Activated T-helper 1 cell treated with anti-CD3 and anti-CD28 coated beads, Interleukin-12 subunit alpha, Interleukin-12 subunit beta, Interleukin-2, Interleukin-4 antibody, amounts not matched to agents 30 ng/mL and 10 ng/mL and 1 ng/mL, durations not matched to agents 14 hours and 24 hours and 36 hours (primary cell): ENCODE measurements at places on chromosomes 6 and 20. TPM values are rescaled to one million over a fixed set of nuclear protein-coding genes. Genes with fewer than 3 reads are reported as not detected.
A peak's percentile ranks its signal among the peaks of the same experiment; 100 is the strongest.

The SAMD3 gene
- 3.1 and 4.6 TPM in 2 replicates for total RNA-seq

DNA sequence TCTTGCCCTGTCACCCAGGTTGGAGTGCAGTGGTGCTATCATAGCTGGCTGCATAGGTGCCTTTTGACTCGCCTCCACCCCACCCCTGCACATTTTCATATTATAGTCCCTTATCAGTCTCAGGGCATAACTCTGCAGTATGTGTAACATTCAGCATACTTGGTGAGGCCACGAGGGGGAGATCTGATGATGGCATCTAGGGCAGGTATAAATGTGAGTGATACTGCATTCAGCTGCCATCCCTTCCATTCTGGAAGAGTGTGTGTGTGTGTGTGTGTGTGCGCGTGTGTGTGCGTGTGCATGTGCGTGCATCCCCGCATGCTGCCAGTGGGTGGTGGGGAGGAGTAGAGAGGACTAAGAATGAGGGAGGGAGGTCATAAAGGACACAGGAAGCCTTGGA lies 81.4 kb downstream of the JARID2 start:
- H3K4me3 ChIP-seq = no peak overlapping the region
- peak; percentile 22 for DNase-seq
- no peaks in the 10 kb centered on the region for H3K27me3 ChIP-seq

The TSPO2 gene
- total RNA-seq = not detected in 2 replicates

DNA sequence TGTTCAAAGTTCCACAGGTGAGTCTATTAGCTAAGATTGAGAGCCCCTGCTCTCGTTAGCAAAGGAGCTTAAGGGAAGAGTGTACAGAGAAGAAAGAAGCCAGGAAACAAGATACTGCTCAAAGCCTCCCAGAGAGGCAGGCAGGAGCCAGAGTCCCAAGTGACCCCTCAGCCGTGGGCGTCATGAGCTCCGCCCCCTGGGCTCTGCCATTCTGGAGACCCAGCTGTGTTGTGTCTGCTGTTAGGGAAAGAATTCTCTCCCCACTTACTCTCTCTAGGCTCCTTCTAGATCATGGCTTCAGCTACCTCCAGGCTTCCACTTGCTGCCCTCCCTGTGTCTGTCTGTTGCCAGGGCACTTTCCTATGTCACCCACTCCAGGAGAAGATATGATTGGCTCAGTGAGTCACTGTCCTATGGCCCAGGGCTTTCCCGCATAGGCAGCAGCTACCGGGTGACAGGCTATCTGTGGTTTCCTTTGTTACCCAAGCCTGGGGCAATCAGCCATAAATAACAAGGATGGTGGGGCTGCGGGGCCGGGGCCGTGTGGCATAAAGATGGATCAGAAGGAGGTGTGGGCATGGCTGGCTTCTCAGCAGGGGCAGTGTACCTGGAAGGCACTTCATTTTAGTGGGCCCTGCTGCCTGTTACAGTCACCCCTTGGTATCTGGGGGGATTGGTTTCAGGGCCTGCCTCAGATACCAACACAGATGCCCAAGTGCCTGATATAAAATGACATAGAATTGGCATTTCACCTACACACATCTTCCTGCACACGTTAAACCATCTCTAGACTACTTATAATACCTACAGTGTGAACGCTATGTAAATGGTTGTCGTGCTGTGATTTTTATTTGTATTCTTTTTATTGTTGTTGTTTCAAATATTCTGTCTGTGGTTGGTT lies 118.9 kb downstream of the ARMC2 start:
- no peaks in the 10 kb centered on the region for H3K36me3 ChIP-seq
- peaks cover 18% of the 10 kb centered on the region for H3K4me1 ChIP-seq
- H3K27me3 ChIP-seq = peaks cover 4% of the 10 kb centered on the region
- no peak overlapping the region for H3K27ac ChIP-seq
- DNase-seq = no peak

DNA sequence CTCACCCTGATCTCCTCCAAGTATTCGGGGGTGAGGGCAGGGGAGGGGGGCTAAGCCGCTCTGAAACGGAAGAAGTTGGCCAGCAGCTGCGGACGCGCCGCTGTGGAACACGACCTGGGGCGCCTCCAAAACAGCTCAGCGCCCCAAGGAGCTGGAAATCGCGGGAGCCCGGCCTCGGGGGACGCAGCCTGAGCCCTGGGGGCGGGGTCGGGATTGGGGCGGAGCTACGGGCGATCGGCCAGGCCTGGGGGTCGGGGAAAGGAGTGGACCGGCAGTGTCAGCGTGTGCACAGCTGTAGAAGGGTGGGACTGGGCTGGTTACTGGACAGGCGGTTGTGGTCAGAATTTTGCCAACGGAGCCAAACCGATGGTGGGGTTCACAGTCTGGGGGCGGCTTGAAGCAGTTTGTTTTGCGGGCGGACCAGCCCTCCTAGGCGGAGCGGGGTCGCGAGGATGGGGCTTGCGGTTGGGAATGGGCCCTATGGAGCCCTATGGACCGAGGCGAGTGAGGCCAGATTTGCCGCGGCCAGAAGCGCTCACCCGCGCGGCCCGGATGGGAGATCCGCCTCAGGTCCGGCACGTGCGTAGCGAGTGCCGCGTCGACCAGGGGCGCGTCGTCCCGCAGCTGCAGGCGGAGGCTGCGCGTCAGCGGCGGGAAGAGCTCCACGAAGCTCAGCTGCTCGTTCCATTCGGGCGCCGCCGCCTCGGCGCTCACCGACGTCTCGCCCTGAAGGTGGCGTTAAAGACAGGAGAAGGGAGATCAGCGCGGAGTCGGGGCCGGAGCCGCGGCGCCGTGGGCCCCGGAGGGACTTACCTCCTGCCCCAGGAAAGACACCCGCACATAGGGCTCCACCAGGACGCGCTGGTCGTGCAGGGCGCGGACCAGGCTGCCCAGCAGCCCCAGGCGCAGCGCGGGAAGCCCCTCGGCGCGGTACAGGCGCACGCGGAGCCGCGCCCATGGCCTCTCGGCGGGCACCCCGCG lies 14.3 kb upstream of the SPAG4 start:
- peak; percentile 70 for DNase-seq
- no peaks in the 10 kb centered on the region for H3K36me3 ChIP-seq
- H3K27ac ChIP-seq = peak overlapping the region; percentile 31

The HLA-DOA gene
- total RNA-seq = 1.8 and 2.0 TPM in 2 replicates

The SLX4IP gene
- total RNA-seq = 5.0 and 5.8 TPM in 2 replicates

- no peak overlapping the region for H3K4me3 ChIP-seq
- H3K4me1 ChIP-seq = peaks cover 37% of the 10 kb centered on the region
- H3K36me3 ChIP-seq = peaks cover 38% of the 10 kb centered on the region
- H3K27ac ChIP-seq = no peak overlapping the region
- H3K27me3 ChIP-seq = no peaks in the 10 kb centered on the region
These were observed 46.8 kb downstream of the THEMIS start for GRCh38 chr6:127854009-127854408.

The EMILIN3 gene
- total RNA-seq = 0.65 and 0.69 TPM in 2 replicates

The EIF2S2 gene
- 99.8 and 105 TPM in 2 replicates for total RNA-seq

DNA sequence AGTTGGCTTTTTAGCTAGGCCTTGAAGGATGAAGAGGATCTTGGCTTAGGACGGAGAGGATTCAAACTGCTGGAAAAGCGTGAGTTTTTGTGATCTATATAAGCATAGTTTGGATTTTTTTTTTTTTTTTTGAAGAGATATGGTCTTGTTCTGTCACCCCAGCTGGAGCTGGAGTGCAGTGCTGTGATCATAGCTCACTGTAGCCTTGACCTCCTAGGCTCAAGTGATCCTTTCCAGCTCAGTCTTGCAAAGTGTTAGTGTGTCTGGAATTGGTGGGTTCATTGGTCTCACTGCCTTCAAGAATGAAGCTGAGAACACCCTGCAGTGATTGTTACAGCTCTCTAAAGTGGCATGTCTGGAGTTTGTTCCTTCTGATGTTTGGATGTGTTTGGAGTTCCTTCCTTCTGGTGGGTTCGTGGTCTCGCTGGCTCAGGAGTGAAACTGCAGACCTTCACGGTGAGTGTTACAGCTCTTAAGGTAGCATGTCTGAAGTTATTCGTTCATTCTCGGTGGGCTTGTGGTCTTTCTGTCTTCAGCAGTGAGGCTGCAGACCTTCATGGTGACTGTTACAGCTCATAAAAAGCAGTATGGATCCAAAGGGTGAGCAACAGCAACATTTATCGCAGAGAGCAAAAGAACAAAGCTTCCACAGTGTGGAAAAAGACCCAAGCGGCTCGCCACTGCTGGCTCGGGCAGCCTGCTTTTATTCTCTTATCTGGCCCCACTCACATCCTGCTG lies 37.5 kb upstream of the NUP153 start:
- no peak overlapping the region for H3K4me3 ChIP-seq
- H3K4me1 ChIP-seq = no peaks in the 10 kb centered on the region
- no peaks in the 10 kb centered on the region for H3K36me3 ChIP-seq
- no peak for DNase-seq

The PPP1R3G gene
- not detected in 2 replicates for total RNA-seq

The SLC24A3 gene
- not detected in 2 replicates for total RNA-seq

DNA sequence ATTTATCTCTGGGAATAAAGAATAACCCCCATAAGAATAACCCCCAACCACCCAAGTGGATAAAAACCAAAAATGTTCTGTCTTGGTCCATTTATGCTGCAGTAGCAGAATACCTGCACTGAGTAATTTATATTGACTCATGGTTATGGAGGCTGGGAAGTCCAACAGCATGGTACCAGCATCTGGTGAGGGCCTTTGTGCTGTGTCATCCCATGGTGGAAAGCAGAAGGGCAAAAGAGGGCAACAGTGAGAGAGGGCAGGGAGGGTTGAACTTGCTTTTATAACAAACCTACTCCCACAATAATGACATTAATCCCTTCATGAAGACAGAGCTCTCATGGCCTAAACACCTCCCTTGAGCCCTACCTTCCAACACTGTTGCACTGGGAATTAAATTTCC lies 133.7 kb downstream of the ERMARD start:
- H3K4me1 ChIP-seq = no peaks in the 10 kb centered on the region
- no peaks in the 10 kb centered on the region for H3K36me3 ChIP-seq
- DNase-seq = no peak
- H3K27ac ChIP-seq = no peak overlapping the region
- no peak overlapping the region for H3K4me3 ChIP-seq
- H3K27me3 ChIP-seq = peaks cover 7% of the 10 kb centered on the region

The CST5 gene
- total RNA-seq = not detected in 2 replicates

- no peak overlapping the region for H3K27ac ChIP-seq
- DNase-seq = no peak
- peaks cover 56% of the 10 kb centered on the region for H3K4me1 ChIP-seq
- H3K27me3 ChIP-seq = no peaks in the 10 kb centered on the region
- H3K36me3 ChIP-seq = peaks cover 12% of the 10 kb centered on the region
- no peak overlapping the region for H3K4me3 ChIP-seq
These were observed 248.3 kb downstream of the TMEM242 start for GRCh38 chr6:157074969-157075368.

The ANKEF1 gene
- 0.26 and 0.32 TPM in 2 replicates for total RNA-seq

GRCh38 chr6:89051676-89052075 lies 28.9 kb upstream of the PNRC1 start:
- H3K4me3 ChIP-seq = no peak overlapping the region
- no peak overlapping the region for H3K27ac ChIP-seq
- no peaks in the 10 kb centered on the region for H3K36me3 ChIP-seq
- no peaks in the 10 kb centered on the region for H3K27me3 ChIP-seq
- peaks cover 11% of the 10 kb centered on the region for H3K4me1 ChIP-seq

DNA sequence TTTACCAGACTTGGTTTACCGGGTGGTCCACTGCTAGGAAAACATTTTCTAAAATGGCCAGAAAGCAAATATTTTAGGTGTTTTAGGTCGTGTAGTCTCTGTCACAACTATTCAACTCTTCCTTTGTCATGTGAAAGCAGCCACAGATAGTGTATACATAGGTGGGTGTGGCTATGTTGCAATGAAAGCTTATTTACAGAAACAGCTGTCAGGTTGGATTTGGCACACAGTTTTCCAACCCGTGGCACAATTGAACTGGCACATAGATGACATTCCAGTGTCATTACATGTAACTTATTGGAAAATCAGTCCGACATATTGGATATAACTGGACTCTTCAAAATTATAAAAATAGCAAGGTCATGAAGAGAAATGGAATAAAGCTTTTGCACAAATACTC lies 68.9 kb upstream of the KCNQ5 start:
- H3K27ac ChIP-seq = no peak overlapping the region
- no peak overlapping the region for H3K4me3 ChIP-seq
- H3K4me1 ChIP-seq = peaks cover 8% of the 10 kb centered on the region
- H3K27me3 ChIP-seq = peaks cover 6% of the 10 kb centered on the region
- DNase-seq = no peak
- H3K36me3 ChIP-seq = no peaks in the 10 kb centered on the region

DNA sequence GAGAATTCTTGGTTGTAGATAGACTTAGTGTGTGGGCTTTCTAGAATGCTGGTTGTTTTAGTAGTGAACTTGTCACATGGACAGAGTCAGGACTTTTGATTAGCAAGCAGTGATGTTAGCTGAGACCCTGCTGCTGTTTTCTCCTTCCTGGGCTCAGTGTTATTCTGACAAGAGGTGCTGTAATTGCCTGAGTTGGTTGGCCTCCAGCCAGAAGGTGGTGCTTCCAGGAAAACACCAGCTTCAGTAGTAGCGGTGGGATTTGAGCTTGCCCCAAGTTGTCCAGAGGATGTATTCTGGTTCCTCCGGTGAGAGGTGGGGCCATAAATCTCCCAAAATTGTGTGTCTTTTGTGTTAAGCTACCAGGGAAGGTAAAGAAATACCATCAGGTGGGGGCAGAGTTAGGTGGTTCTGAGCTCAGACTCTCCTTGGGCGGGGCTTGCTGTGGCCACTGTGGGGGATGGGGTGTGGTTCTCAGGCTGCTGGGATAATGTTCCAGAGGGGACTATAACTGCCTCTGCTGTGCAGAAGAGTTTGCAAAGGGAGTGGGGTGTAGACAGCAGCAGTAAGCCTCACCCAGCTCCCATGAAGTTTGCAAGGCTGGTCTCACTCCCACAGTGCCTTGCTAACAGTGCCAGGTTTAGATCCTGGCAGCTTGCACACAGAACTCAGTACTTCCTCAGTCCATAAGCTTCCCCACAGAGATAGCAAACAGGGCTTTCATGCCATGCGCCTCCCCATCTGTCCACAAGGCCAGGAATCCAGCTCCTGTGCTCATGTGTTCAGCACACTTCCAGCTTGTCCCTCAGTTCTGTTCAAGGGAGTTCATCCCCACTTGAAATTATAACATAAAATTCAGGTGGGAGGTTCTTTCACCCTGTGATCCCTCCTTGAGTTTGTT lies 278.4 kb upstream of the PTCHD4 start:
- no peaks in the 10 kb centered on the region for H3K27me3 ChIP-seq
- H3K36me3 ChIP-seq = no peaks in the 10 kb centered on the region
- H3K27ac ChIP-seq = no peak overlapping the region
- no peak for DNase-seq

GRCh38 chr20:58508762-58509395 lies 6.3 kb downstream of the APCDD1L start:
- H3K27me3 ChIP-seq = peaks cover 14% of the 10 kb centered on the region
- H3K36me3 ChIP-seq = no peaks in the 10 kb centered on the region
- no peak overlapping the region for H3K4me3 ChIP-seq
- DNase-seq = no peak

DNA sequence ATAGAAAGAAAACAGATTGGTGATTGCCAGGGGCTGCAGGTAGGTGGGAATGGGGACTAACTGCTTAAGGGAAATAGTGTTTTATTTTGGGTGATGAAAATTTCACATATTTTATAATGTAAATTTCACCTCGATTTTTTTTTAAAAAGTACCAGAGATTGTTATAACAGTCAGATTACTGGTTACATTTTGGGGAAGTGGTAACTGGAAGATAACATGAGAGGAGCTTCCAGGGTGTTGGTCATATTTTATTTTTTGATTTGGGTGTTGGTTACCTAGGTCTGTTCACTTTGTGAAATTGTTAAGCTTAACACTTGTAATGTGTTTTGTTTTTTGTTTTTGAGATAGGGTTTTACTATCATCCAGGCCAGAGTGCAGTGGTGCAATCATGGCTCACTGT lies 17.2 kb upstream of the CRIP3 start:
- DNase-seq = no peak
- no peak overlapping the region for H3K4me3 ChIP-seq
- H3K4me1 ChIP-seq = no peaks in the 10 kb centered on the region
- no peaks in the 10 kb centered on the region for H3K36me3 ChIP-seq
- peaks cover 13% of the 10 kb centered on the region for H3K27me3 ChIP-seq
